Lower lobe of right lung (tissue), 2 donors: ENCODE measurements at places on chromosomes 7 and 10.
A peak's percentile ranks its signal among the peaks of the same experiment; 100 is the strongest.

- no peak for DNase-seq
Measured at GRCh38 chr10:95588025-95588424, 26.9 kb upstream of the SORBS1 start.

DNA sequence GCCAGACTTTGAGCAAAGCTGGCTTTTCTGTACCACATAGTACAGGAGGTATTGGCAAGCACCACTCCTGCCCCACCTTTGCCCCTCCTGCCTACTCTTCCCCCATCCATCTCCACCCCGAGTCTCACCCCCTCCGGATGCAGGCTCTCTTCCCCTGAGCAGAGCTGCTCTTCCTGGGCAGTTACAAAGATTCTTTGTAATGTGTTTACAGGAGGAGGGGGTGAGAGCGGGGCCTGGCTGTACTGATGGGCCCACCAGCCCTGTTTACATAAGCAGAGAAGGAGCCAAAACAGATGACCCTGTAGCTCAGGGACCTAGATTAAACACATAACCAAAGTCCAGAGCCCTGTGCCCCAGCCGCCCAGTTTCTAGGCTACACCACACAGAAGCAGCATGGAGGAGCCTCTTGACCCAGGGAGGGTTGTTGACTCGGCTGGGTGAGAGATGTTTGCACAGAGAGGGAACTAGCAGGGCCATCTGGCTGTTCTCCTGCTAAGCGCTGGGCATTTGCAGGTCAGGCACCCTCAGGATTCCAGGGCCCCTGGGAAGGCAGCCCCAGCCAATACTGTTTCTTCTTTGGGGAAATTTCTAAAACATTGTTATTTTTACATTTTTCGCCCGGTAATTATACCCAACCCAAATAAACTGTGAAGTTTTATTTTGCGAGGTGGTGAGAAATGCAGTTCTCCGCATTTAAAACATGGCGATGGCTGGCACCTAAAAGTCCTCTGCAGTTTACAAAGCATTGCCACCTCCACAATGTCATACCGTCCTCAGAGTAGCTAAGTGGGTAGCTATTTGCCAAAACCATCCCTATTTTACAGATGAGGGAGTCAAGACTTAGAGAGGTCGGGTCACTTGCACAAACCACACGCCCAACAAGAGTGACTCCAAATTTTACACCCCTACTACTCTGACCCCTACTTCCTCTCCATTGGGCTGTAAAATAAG, 11.4 kb upstream of the ZKSCAN1 start:
- peak; percentile 82 for DNase-seq

DNA sequence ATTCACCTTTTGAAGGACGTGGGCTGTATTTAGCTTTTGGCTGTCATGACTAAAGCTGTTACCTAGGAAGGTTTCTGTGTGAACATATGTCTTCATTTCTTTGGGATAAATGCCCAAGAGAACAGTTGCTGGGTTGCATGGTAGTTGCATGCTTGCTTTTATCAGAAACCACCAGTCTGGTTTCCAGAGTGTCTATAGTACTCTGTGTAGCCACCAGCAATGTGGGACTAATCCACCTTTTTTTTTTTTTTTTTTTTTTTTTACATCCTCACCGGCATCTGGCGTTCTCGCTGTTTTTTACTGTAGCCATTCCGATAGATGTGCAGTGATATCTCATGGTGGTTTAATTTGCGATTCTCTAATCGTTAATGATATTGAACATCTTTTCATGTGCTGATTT, 297.8 kb downstream of the SDK1 start:
- DNase-seq: no peak

DNA sequence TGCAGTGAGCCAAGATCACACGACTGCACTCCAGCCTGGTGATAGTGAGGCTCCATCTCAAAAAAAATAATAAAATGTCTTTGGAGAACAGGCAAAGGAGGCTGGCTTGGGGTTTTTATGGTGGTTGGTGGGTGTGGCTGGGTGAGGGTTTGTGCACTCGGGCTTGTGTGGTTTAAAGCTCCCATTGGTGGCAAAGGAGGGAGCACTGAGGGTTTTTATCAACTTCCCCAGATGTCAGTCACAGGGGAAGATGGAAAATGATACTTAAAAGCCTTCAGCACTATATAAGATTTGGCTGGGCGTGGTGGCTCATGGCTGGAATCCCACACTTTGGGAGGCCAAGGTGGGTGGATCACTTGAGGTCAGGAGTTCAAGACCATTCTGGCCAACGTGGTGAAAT, 16.3 kb upstream of the RNF216 start:
- no peak for DNase-seq
